ENCODE measurements at places on chromosomes 12 and 14. TPM values are rescaled to one million over a fixed set of nuclear protein-coding genes. Genes with fewer than 3 reads are reported as not detected.

The SERPINA5 gene
- polyA plus RNA-seq, result 5.1 TPM

The HOXC12 gene
- polyA plus RNA-seq, result 0.04 TPM

The TUNAR gene
- not detected for polyA plus RNA-seq

The FGF6 gene
- polyA plus RNA-seq, result 0.16 TPM

The CMA1 gene
- polyA plus RNA-seq, result 2.1 TPM

The SERPINA4 gene
- polyA plus RNA-seq, result not detected

The SUDS3 gene
- 19.0 TPM for polyA plus RNA-seq

The CCDC59 gene
- polyA plus RNA-seq, result 45.6 TPM

The SLC6A15 gene
- polyA plus RNA-seq, result 0.22 TPM

The CCDC184 gene
- polyA plus RNA-seq, result 3.7 TPM

The B4GALNT1 gene
- polyA plus RNA-seq, result 2.7 TPM

The RAD51AP1 gene
- 2.4 TPM for polyA plus RNA-seq

The CBLN3 gene
- polyA plus RNA-seq, result 5.9 TPM

The IL31 gene
- not detected for polyA plus RNA-seq

The RDH16 gene
- 0.32 TPM for polyA plus RNA-seq

The OVCH1 gene
- polyA plus RNA-seq, result 0.05 TPM

Data from urinary bladder (tissue), 4 donors.